ENCODE measurements at places on chromosomes 2 and 18.

DNA sequence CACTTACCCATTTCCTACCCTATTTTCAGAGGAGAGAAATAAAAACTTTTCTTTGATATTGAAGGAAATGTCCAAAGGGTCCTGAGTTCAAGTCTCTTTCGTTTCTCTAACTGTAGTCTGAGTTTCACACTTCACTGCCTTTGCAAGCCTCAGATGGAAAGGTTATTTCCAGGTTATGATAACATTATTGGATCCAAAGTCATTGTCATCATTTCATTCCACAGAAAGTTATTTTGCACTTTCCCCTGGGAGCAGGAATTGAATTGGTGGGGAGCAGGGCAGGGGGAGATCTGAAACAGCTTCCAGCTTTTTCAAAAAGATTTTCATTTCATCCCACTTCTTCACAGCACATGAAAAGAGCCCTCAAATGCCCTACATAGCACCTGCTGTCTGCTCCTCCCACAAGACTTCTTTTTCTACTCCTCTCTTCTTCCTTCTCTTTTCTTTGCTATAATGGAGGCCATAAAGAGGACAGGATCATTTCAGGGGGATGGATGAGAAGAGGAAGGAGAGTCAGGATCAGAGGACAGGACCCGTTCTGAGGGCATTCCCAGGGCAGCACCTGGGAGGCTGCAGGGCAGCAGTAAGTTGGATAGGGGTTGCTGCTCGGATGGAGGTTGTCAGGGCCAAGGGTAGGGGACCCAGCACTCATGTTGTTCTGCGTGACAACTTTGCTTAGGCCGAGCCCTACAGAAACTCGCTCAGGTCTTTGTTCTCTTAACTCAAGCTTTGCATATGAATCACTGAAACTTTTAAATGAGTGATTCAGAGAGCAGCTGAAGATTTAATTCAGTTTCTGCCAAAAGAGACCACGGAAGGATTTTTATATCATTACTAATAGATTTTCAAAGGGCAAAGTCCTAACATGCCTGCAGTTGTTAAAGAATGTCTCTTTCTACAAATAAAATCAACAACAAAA lies 11.4 kb upstream of the GALNT5 start:
- DNase-seq, result no peak

DNA sequence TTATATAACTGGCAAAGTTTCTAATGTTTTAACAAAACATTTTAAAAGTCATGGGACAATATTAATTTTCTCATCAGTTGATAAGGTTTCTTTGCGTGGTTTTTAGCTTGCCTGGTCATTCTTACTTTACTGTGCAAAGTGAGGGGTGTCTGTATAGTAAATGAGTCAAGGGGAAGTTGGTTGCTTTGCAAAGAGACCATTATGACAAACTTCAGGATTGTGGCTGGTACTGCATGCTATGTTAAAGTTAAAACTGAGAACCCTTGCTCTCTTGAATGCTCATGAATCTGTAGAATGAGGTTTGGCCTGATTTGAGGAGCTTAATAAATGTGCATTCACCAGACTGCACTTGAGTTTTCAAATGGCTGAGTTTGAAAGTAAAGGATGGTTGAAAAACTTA lies 47.0 kb downstream of the COL4A4 start:
- DNase-seq, result no peak

GRCh38 chr2:196142825-196143224 lies 28.6 kb downstream of the STK17B start:
- no peak for DNase-seq

- no peak for DNase-seq
Measured at GRCh38 chr2:221562226-221562625, 9.9 kb downstream of the EPHA4 start.

DNA sequence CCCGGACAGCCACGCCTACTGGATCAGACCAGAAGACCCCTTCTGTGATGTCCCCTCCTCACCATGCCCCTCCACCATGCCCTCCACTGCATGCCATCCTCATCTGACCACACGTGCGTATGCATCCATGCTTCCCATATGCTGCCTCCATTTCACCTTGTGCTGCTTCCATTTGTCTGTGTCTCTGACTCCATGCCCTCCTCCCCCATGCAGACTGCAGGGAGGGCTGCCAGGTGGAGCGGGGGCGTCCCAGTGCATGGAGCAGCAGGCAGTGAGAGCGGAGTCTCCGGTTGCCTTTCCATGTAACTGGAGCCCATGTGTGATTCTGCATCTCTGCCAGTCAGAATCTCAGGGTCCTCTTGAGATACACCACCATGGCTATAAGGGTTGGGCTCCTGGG lies 52.6 kb downstream of the COA5 start:
- DNase-seq, result no peak

GRCh38 chr18:60668583-60668982 lies 296.0 kb upstream of the MC4R start:
- DNase-seq, result no peak

- no peak for DNase-seq
Measured at GRCh38 chr2:168323529-168324021, 76.2 kb upstream of the STK39 start.
